Activated CD4-positive, alpha-beta T cell treated with anti-CD3 and anti-CD28 coated beads for 24 hours (primary cell): ENCODE measurements at places on chromosomes 7 and 10.

- no peak for DNase-seq
Measured at GRCh38 chr7:159097661-159098423, 46.8 kb downstream of the VIPR2 start.

GRCh38 chr7:128710481-128710880 is 28.7 kb upstream of the CALU start:
- DNase-seq: no peak

- no peak for DNase-seq
Measured at GRCh38 chr10:88707429-88708155, 1.5 kb downstream of the LIPK start.

DNA sequence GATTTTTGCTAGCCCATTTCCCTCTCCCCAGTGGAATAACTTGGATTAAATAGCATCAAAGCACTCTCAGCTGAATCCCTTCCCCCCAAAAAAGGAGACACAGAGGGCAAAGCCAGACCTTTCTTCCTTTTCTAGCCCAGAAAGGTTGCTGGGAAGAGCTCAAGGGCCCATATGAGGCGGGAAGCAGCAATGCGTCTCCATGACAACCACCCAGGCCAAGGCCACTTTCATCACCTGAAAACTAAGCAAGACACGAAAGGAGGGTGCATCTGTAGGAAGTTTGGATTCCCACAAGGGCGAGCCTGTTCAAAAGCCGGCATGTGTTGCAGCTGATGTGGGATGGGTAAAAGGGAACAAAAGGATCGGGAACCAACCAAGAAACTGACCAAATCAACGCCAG is 229.1 kb downstream of the PLXNA4 start:
- DNase-seq: no peak

DNA sequence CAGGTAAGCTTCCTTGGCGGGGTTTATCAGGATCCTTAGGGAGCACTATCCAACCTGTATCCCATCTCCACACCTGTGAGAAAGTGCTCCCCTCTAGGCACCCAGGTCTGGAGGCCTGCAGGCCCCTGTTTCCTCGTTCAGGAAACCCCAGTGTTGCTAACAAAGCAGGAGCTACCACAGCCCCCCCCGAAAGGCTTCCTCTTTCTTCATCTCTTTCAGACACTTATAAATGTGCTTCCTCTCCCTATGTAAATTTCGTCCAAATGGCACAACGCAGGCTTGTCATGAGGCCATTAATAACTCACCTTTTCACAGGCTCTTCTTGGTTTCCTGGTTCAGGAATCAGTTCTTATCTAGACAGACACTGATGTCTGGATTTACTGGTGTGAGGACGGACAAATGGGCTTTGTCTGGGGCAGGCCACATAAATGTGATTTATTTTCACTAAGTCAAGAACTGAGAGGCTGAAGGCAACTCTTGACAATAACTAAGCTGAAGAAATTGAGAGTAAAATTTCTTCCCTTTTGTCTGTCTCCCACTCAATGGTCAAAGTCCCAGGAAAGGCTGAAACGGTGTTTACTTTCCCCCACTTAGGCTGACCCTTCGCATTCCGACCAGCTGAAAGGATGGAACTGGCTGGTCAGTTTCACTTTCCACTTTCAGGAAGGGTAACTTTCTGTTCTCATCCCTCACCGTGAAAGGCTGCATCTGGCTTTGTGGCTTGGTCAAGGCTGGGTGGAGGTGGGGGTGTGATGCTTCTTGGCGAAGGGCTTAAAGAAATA is 46.8 kb downstream of the PIK3AP1 start:
- DNase-seq: no peak

DNA sequence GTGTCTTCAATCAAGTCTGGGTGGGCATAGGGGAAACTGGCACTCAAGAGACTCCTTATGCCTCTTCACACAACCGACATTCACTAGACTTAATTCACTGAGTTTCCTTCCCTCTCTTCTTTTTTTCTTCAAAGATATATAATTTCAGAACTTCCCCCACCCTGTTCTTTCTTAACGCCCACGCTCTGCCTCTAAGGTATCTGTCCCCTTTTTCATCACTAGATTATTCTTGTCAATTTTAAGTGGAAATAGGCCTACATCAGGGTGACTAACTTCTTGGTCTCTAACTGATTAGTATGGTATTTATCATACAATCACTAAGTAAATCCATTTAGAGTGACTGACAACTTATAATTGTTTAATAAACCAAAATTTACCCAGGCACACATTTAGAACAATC is 126.7 kb downstream of the CDCA7L start:
- DNase-seq: no peak

DNA sequence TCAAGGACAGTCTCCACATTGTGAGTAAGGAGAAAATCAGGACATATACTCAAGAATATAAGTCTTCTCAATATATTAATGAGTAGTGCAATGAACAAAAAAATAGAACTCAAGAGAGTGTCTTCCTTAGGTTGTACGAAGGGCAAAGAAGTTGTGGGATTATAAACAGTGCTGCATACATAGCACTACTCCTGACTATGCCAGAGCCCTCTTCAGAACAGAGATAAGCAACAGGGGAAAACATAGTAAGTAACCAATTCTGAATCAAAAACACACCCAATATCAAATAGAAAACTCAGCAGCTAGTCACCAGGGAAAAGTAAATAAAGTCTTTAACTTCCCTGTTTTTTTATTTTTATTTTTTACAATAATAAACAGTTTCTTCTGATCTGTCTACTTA is 10.6 kb downstream of the ARHGAP21 start:
- no peak for DNase-seq

DNA sequence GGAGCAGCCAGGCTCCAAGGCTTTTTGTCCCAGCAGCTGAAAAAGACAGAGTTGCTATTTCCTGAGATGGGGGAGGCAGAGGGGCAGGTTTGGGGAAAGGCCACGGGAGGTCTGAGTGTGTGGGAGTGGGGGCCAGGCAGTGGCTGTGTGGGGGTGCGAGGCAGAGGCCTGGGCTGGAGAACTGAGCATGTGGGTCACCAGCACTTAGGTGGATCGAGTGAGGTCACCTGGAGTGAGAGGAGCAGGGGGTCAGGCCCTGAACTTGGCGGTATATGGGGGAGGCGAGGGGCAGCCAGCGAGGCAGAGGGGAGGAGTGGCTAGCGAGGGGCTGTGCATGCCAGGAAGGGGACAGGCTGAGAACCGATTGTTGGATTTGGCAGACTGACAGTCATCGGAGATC is 28.4 kb downstream of the IQCE start:
- no peak for DNase-seq

- no peak for DNase-seq
Measured at GRCh38 chr10:80451132-80451531, 3.0 kb upstream of the TSPAN14 start.

- DNase-seq: peak; percentile 7
Measured at GRCh38 chr7:10889266-10889898, 84.3 kb upstream of the PHF14 start.

- DNase-seq: no peak
Measured at GRCh38 chr7:50298811-50299562, 5.5 kb upstream of the IKZF1 start.

DNA sequence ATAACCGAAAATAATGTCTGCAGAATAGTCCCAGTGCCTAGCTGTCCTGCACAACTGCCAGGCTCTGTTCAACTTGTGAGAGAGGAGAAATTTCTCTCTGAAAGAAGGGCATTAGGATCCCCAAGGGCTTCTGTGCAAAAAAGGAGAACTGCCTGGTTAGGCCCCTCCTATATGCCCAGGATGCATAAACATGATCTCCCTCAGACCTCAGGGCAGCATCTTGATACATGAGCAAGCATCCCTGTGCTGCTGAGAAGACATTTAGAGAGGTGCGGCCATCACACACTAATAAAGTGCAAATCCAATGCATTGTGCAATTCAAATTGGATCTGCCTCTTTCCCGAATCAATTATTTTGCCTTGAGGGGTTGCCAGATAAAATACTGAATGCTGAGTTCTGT is 553.6 kb downstream of the TNS3 start:
- no peak for DNase-seq

DNA sequence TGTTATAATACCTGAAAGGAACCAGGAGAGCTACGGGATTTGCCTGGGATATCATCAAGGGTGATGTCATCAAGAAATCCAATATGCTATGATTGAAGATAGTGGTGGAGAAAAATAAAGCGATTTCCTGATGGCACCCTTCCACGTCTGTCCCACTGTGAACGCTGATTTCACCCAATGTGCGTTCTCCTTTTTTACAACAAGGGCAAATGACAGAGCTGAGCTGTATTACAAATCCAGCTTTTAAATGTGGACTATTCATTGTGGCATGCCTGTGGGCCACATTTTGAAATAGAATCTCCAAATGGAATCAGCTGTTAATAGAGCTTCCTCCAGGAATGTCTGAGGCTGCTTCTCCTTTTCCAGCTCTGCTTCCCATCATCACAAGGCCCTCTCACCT is 23.3 kb downstream of the SLC13A4 start:
- DNase-seq: no peak

GRCh38 chr10:69377933-69378332 is 38.8 kb downstream of the TACR2 start:
- no peak for DNase-seq

DNA sequence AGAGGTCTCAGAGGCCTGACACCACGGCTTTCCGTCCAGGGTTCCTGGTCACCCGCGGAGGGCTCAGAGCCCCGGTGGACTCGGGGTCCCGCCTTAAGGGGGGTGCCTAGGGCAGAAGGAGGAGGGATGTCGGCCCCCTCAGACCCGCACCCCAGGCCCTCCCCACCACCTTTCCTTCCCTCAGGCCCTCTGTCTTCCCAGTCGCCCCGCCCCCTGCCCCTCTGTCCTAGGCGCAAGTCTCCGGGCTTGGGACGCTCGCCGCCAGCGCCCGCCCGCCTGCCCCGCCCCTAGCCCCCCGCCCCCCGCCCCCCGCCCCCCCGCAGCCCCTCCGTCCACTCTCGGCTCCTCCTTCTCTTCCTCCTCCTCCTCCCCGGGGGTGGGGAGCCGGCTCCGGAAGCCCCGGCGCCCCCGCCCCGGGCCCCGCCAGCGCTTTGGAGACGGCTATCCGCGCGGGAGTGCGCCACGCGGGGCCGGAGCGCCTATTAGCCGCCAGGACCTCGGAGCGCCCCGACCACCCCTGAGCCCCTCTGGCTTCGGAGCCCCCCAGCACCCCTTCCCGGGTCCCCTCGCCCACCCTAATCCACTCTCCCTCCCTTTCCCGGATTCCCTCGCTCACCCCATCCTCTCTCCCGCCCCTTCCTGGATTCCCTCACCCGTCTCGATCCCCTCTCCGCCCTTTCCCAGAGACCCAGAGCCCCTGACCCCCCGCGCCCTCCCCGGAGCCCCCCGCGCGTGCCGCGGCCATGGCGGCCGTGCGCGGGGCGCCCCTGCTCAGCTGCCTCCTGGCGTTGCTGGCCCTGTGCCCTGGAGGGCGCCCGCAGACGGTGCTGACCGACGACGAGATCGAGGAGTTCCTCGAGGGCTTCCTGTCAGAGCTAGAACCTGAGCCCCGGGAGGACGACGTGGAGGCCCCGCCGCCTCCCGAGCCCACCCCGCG is at the start of gene AEBP1:
AEBP1 (plus strand) TSS at position 423 of the 937 bp plus-strand sequence; CDS start at position 744, 321 bp downstream.
- no peak for DNase-seq

- DNase-seq: no peak
Measured at GRCh38 chr10:4063717-4064116, 278.7 kb upstream of the KLF6 start.

GRCh38 chr7:112970771-112971170 is 115.9 kb downstream of the GPR85 start:
- no peak for DNase-seq

DNA sequence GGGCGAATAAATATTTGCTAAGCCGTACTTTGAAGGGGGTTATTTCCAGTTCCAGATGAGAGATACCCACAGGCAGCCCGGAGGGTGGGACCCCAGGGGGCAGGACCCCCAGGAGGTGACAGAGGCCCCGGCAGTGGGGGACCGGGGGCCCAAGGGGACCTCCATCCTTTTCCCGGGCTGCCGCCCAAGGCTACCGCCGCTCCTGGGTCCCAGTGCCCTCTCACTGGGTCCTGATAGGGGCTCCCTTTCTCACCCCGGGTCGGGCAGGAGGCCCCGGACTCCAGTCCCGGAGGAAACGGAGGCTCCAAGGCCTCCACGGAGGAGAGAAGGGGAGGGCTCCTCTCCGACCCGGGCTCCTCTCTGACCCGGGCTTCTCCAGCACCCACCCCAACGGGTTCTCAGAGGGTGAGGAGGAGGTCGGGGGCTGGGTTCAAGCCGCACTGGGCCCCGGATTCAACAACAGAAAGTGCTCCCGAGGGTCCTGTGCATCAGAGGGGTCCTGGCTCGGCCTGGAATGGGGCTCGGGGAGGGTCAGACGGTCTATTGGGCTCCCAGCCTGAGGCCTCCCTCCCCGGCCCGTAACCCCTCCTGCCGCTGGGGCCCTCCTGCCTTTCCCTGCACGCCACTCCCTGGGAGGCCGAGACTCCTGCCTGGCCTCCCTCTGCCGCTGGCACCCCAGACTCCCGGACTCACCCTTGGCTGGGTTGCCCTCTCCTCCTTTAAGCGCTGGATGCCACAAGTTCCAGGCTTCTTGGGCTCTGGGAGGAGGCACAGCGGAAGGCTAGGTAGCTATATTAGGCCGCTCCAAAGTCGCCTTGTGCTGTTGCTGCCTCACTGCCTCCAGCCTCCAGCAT is 62.5 kb downstream of the ZNF37A start:
- DNase-seq: no peak

GRCh38 chr7:93194386-93194785 is 31.9 kb downstream of the HEPACAM2 start:
- no peak for DNase-seq

GRCh38 chr7:117270371-117270770 is 52.5 kb downstream of the WNT2 start:
- no peak for DNase-seq

- no peak for DNase-seq
Measured at GRCh38 chr7:155847821-155848435, 35.7 kb upstream of the SHH start.

DNA sequence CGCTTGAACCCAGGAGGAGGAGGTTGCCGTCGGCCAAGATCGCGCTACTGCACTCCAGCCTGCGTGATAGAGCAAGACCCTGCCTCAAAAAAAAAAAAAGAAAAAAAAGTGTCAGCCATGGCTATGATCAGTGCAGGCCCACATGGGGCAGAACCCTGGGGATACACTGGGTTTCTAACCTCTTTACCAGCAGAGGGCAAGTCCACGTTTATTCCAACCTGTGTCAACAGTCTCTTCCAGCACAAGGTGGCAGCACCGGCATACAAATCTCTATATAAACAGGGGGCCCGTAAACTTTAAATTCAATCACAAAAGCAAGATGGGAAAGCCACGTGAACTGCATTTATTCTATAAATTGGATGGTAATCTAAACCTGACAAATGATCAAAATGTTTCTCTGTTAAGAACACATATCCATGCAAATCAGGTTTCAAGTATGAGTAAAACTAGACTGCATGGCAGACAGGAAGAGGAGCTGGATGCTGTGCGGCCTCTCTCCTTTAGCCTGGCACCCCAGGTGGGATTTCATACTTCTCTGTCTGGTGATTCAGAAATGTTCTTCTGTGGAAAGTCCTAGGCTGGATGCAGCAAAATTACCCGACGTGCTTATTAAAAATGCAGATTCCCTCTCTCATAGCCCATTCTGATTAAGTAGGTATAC is 60.0 kb upstream of the STEAP1B start:
- peak; percentile 54 for DNase-seq

DNA sequence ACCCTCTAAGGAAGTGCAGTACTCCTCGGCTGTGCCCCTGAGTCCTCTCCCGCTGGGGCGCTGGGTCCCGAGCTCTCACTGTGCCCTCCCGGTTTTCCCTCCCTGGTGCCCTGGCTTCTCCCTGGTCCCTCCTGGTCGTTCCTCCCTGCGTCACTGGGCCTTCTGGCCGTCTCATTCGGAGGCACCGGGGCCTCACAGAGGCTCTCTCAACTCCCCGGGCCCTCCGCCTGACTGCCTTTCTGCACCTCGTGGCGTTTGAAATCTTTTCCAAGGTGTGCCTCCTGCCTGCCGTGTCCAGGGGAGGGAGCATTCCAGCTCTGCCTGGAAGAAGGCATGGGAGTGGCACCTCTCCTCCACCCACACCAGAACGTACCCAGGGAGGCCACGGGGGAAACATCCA is 174.3 kb downstream of the TCERG1L start:
- no peak for DNase-seq
